Heart left ventricle (tissue), 16 donors: ENCODE measurements at places on chromosomes 12 and 14. TPM values are rescaled to one million over a fixed set of nuclear protein-coding genes. Genes with fewer than 3 reads are reported as not detected.

- no peak for DNase-seq
These were observed 783 bp upstream of the TUBA1B start for GRCh38 chr12:49131894-49132461.

- DNase-seq, result no peak
These were observed 91.4 kb downstream of the FAR2 start for GRCh38 chr12:29240441-29240840.

- no peak for DNase-seq
These were observed 353.2 kb downstream of the ZFP36L1 start for GRCh38 chr14:68439676-68440075.

- DNase-seq, result no peak
These were observed 87.5 kb downstream of the SLC6A15 start for GRCh38 chr12:84825149-84825548.

- DNase-seq, result no peak
These were observed 16.0 kb upstream of the EIF5 start for GRCh38 chr14:103317976-103318580.

The CLEC9A gene
- total RNA-seq, result 0.22 TPM

GRCh38 chr14:73680821-73681220 lies 33.4 kb downstream of the PNMA1 start:
- no peak for DNase-seq

- no peak for DNase-seq
These were observed 112.8 kb upstream of the IFNG-AS1 start for GRCh38 chr12:67876305-67876915.

DNA sequence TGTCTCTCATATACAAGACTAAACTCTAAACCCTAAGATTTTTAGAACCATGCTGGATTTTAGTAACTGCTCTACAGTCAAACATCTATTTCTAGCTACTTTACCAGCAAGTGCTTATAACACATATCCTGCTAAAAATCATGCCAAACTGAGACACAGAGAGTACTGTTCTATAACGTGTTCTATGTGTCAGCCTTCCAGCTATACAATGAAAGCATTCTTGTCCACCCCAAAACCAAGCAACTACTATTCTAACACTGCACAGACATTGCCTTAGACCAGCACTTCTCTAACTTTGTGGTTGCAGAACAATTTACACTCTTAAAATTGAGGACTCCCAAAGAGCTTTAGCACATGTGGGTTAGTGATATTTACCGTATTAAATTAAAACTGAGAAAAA lies 85.7 kb downstream of the SPPL3 start:
- no peak for DNase-seq

GRCh38 chr14:69395929-69396328 lies 2.2 kb downstream of the ERH start:
- no peak for DNase-seq

- DNase-seq, result no peak
These were observed 458.9 kb upstream of the PDE3A start for GRCh38 chr12:19909418-19909817.

- DNase-seq, result no peak
These were observed 19.3 kb upstream of the KCNH3 start for GRCh38 chr12:49519574-49519936.

DNA sequence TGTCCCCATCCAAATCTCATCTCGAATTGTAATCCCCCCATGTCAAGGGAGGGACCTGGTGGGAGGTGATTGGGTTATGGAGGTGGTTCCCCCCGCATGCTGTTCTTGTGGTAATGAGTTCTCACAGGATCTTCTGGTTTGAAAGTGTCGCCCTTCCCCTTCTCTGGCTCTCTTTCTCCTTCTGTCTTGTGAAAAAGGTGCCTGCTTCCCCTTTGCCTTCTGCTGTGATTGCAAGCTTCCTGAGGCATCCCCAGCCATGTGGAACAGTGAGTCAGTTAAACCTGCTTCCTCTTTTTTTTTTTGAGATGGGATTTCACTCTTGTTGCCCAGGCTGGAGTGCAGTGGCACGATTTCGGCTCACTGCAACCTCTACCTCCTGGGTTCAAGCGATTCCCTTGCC lies 104.0 kb downstream of the CCDC91 start:
- no peak for DNase-seq

DNA sequence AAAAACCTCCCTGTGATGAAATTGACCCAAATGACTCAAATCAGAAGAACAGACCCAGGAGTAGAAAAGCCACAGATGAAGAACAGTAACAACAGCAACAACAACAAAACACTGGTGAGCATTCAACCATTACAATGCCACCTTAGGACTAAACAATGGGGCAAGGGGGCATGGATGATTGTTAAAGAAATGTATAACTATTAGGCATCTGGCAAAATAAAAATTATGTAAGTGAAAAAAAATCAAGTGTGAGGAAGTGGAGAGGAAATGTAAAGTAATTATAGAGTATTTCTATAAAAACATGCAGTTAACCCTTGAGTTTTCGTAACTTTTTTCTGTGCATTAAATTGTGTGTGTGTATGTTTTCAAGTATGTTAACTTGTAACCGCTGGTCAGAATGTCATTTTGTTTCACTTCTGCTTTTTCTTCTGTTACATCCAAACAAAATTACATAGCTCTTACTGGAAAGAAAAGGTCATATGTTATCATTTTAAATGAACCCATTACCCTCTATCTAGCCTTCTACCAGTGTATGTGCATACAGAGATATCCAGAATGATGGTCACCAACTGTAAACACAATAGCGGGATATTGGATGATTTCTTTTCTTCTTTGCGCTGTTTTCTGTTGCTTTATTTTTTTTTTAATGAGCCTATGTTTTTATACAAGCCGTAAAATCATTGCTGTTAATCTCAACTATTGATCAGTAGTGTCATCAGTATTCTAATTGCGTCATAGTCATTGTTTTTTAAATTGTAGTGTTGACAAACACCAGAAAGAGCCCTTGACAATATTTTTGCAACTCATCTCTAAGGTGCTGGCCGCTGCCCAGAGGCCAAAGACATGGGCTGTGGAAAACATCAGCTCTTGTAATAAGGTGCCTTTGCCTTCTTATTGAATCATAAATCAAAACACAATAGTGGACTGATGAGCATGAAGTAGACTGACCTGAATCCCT lies 170.6 kb downstream of the CRADD start:
- DNase-seq, result no peak

The OLR1 gene
- 0.35 TPM for total RNA-seq

GRCh38 chr12:116278279-116278626 lies 760 bp upstream of the MED13L start:
- DNase-seq, result no peak

- no peak for DNase-seq
These were observed 1.1 kb upstream of the BCL11B start for GRCh38 chr14:99272899-99273765.

DNA sequence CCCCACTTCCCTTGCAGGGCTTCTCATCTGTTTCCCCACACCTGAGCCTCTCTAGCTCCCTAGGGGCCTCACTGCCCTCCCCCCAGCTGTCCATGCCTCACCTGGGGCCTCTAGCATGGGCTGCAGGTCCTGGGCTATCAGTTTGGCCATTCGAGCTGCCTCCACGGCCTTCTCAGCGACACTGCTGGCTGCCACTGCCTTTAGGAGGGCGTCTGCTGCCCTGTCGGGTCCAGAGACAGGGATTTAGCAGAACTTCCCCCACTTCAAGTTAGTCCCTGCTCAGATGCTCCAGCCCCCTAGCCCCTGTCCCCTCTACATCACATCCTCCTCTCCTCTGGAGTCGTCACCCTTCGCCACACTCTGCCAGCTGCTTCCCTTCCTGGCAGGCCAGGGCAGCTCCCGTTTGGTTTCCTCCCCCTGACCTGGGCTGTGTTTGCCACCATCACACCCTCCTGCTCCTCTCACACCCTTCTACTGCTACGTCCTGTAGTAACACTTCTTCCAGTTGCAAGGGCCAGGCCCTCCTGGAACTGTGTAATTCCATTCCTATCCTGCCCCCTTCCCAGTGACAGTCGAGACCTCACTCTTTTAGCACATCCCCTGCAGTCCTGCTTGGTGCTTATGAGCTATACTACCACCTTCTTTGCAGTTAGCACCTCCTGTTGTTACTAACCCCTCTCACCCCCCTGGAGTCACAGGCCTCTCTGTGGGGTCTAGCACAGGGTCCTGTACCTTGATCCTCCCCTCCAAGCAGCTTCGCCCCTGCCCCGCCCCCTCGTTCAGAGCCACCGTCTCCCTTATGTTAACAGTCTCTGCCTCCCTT lies 4.3 kb upstream of the AP1G2 start:
- DNase-seq, result no peak

DNA sequence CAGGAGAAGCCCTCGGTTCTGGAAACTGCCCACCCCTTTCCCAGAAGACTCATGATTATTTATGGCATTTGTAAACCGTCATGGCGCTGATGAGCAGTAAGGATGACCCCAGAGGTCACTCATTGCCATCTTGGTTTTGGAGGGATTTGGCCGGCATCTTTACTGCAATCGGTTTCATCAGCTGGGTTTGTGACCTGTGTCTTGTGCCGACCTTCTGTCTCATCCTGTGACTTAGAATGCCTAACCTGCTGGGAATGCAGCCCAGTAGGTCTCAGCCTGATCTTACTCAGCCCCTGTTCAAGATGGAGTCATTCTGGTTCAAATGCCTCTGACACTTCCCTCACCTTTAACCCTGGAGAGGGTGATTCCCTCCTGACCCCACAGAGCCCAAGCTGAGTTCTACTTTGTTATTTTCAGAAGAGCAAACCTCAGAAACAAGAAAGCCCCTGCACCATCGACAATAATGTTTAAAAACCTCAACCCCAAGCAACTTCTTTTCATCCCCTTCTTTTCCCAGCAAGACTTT lies 105.5 kb upstream of the SFSWAP start:
- no peak for DNase-seq
